GM23248 (cell line): ENCODE measurements at places on chromosomes 1 and 21.

DNA sequence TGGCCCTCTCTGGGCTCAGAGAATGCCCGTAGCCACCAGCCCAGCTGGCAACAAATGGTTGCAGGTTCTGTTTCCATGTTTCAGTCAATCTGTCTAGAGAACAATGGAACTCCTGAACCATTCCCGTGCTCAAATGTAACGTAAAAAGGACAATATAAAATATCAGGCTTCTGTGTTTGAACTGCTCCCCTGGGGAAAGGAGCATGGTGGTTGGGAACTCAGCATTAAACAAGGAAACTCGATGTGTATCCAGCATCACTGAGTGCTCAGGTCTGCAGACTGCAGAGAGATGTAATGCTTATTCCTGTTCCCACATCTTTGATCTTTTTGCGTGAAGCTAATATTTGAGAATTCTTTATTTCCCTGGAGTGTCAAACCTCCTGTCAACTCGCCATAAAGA is 326.5 kb downstream of the KIF26B start:
- DNase-seq: no peak

DNA sequence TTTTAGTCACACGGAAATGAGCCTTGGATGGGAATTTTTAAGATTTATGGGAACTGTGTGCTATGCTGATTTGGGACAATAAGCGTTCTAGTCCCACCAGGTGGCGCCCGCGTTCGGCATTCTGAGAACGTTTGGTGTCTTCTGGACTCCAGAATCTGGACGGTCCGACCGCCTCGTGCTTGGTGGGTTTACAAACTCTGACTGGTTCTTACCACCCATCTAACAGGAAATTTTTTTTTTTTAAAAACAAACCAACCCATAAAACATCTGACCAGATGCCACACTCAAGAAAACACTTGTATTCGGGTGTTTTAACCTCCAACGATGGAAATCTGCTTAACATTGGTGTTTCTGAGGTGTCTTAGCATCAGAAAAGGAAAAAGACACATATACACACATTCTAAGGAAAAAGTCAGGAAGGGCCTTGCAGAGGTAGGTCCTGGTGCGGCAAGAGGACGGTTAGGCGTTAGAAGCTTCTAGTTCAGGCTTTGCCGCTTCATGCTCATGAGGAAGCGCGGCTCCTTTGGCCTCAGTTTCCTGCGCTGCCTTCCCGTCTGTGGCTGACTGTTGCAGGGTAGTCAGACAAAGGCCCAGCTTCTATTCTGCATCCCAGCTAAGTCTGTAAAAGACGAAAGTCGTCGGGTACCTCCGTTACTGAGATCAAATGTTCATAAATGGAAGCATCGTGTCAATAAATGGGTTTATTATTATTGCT is 814 bp upstream of the DYRK3 start:
- DNase-seq: peak; percentile 97

- no peak for DNase-seq
Observed at GRCh38 chr21:39969691-39970364, 102.6 kb downstream of the PCP4 start.

GRCh38 chr1:25447547-25447946 is 16.9 kb downstream of the MACO1 start:
- DNase-seq: no peak

- no peak for DNase-seq
Observed at GRCh38 chr1:36855699-36856494, 178.4 kb downstream of the GRIK3 start.

DNA sequence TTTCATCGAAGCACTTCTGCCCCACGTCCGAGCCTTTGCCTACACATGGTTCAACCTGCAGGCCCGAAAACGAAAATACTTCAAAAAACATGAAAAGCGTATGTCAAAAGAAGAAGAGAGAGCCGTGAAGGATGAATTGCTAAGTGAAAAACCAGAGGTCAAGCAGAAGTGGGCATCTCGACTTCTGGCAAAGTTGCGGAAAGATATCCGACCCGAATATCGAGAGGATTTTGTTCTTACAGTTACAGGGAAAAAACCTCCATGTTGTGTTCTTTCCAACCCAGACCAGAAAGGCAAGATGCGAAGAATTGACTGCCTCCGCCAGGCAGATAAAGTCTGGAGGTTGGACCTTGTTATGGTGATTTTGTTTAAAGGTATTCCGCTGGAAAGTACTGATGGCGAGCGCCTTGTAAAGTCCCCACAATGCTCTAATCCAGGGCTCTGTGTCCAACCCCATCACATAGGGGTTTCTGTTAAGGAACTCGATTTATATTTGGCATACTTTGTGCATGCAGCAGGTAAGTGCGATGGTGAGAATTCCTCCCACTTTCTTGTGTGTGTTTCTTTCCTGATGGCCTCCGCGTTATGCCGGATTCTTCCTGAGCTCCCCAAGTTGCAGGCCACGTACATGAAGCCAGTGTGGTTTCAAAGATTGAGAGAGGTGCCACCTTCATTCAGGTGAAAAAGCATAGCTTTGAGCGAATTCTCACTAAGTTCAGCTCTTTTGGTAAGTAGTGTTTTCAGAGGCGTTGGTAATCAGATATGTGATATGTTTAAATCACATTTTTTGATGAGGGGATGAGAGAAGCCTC is 6.0 kb downstream of the NFIA start:
- DNase-seq: no peak

DNA sequence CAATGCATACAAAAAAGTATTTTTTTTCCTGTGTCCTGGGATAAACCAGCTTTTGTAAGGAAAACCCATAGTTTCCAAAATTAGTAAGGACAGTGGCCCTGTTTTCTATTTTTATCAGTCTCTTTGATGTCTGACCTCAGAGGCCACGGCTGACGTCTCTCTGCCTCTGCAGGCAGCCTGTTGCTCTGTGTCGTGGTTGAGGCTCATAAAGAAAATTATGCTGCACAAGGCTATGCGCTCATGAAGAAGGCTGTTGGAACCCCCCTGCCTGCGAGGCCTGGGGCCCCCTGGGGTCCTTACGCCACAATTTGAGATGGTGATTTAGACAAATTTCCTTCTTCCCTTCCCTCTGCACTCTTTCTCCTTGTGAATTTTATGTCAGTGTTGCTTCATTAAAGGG is 48.9 kb downstream of the AGPAT3 start:
- DNase-seq: no peak

DNA sequence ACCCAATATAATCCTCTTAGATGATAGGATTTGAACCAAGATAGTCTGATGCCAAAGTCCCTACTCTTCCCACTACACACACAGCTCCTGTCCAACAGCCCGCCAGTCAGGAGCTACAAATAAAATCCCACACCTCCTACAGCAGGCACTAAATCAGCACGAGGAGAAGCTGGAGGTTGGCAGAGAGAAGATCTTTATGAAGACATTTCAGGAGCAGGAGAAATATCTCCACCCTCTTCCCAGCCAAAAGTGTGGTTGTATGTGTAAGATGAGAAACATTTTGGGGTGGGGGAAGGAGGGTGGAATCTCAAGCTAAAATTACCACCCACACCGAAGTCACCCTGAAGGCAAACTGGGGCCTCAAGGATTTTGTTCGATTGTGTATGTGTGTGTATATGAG is 54.5 kb downstream of the PLXNA2 start:
- DNase-seq: peak; percentile 59

DNA sequence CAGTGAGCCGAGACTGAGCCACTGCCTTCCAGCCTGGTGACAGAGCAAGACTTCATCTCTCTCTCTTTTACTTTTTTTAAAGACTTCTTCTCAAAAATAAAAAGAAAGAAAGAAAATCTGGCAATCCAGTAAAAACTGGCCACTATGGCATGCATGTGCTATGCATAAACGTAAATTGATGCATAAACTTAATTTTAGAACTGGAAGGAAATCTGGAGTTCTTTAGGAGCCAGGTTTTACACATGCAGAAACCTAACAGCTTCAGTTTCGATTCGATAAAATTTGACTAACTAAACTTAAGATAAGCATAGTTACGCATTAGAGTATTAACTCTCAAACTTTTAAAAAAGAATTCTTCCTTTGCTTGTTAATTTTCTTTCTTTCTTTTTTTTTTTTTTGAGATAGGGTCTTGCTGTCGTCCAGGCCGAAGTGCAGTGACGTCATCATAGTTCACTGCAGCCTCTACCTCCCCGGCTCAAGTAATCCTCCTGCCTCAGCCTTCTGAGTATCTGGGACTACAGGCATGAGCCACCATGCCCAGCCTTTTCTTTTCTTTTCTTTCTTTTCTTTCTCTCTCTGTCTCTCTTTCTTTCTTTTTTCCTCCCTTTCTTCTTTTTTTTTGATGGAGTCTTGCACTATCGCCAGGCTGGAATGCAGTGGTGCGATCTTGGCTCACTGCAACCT is 11.9 kb upstream of the LGALS8 start:
- no peak for DNase-seq

GRCh38 chr1:39896909-39897685 is 4.6 kb downstream of the MYCL start:
- peak; percentile 77 for DNase-seq

DNA sequence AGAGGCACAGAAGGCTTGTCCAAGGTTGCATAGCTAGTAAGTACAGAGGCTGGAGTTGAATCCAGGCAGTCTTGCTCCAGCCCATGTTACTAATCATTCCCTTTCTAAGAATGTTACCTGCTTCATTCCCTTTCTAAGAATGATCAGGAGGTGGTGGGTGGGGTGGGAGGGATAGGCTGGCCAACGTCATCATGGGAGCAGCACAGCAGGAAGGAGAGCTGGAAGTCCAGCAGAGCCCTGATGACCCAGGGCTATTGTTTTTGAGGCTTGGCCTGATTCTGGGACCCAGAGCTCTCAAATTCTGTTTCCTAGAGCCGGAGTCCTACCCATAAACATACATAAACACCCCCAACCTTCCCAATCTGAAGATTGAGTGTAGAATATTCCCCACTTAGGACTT is 11.8 kb upstream of the CSF1 start:
- no peak for DNase-seq

- DNase-seq: peak; percentile 23
Observed at GRCh38 chr1:84073266-84073665, 70.8 kb upstream of the PRKACB start.

DNA sequence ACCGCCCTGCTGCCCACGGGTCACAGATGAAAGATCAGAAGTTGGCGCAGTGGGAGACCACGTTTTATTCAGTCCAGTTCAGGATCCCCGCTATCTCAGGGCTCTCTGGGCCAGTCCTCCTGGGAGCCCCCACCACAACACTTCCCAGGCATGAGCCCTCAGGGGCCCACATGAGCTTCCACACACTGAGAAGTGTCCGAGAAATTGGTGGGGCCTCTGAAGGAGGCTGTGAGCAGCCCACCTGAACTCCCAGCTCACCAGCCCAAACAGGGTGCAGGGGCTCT is 12.1 kb downstream of the TRIM46 start:
- DNase-seq: no peak

GRCh38 chr1:7561936-7562728 is 209.0 kb upstream of the VAMP3 start:
- DNase-seq: no peak

- DNase-seq: peak; percentile 72
Observed at GRCh38 chr1:92599184-92599583, 112.5 kb upstream of the GFI1 start.

GRCh38 chr1:203046984-203047630 is 20.8 kb downstream of the PPFIA4 start:
- DNase-seq: peak; percentile 94

DNA sequence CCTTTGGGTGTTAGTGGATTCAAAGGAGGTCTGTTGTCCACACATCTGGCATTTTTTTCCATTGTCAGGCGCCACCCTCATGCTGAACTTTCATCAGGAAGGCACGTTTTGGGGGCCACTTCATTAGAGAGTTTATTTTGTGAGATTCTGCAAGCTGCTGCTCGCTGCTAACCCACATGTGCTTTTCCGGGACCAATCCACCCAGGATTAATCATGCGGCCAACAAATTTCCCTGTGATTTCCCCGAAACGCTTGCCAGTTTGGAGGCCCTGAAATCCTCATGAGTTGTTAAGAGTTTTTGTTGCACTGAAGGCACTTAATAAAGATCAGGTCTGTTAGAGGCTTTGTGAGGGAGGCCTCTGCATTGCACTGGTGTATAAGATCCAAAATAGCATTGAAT is 2.4 kb downstream of the PDPN start:
- no peak for DNase-seq

DNA sequence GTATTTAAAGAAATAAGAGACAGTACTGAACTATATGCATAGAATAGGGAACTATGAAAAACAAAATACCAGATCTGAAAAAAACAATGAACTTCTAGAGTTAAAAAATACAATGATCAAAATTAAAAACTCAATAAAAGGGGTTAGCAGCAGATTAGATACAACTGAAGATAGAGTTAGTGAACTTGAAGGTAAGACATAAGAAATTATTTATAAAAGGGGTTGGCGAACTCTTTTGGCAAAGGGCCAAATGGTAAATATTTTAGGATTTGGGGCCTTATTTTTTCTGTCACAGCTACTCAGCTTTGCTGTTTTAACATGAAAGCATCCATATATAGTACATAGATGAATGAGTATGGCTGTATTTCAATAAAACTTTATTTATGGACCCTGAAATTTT is 111.4 kb downstream of the ST3GAL3 start:
- DNase-seq: no peak

- no peak for DNase-seq
Observed at GRCh38 chr1:198687429-198687828, 48.6 kb downstream of the PTPRC start.

GRCh38 chr1:109454497-109455133 is 11.7 kb upstream of the SYPL2 start:
- DNase-seq: no peak

DNA sequence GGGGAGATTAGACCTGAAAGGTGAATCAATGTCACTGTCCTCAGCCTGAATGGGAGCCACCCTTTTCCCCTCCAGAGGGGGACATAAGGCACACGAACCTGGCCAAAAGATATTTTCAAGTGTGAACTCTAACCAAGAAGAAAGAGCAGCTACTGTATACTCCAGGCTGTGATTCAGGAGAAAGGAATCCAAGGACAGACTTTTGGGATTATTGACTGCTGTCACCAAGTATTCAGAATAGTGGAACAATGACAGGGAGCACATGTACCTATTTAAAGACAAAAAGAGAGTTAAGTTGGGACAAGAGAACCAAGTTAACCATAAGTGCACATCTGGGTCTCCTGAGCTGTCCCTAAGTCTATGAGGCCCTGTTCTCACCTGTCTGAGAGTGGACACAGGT is 2.4 kb downstream of the ICMT start:
- DNase-seq: no peak

GRCh38 chr1:31628931-31629556 is 11.6 kb downstream of the HCRTR1 start:
- no peak for DNase-seq

- no peak for DNase-seq
Observed at GRCh38 chr1:237556911-237557310, 333.8 kb downstream of the ZP4 start.

DNA sequence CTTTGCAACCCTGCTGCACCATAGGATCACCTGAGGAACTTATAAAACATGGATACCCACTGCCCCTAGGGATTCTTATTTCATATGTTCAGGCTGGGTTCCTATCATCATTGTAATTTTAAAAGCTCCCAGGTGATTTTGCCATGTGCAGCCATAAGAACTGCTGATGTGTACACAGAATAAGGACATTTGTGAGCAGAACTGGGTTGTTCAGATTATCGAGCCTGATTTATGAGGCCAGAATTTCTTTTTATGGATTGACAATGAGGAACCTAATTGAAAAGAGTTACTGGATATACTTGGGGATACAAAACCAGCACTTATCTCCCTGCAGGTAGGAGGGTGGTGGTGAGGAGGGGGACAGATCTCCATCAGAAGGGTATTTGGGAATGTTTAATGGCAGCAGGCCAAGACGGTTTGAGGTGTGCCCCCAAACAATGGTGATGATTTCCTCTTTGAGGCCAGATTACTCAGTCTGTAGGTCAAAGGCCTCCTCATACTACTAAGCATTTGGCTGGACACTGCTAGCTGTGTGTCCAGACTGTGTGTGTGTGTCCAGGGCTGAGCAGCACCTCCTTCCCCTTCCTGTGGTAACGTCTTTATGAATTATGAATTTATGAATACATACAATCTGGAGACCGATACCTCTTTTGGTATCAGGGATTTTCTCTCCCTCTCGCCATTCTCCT is 18.9 kb downstream of the NOS1AP start:
- no peak for DNase-seq
